DND-41 (cell line): ENCODE measurements at places on chromosomes 1 and 21.

DNA sequence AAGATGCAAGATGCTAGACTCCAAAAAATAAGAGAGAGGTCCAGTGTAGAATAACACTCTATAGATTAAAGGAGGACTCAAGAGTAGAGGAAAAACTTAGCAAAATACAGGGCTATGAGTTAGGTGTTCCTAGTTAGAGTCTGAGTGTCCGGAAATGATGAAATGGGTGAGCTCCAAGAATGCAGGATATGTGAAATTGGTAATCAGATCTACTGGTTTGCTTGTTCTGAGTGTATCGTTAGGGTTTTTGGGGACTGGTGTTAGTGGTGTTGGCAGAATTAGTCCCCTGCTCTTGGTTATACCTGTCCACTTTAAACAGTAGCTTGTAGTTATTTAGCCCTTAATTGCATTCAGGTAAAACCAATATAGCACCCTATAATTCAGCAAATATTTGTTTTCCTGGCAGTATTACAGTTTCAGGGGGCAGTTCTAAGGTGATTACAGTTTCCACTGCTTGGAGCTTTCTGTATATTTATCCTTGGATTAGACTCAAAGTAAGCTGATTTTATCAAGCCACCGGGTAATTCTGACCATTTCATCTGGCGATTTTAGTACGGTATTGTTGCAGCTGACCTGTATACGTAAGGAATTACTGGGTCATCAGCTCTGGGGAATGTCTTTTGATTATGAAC is 332.7 kb downstream of the CHRM3 start:
- DNase-seq = peak; percentile 58

DNA sequence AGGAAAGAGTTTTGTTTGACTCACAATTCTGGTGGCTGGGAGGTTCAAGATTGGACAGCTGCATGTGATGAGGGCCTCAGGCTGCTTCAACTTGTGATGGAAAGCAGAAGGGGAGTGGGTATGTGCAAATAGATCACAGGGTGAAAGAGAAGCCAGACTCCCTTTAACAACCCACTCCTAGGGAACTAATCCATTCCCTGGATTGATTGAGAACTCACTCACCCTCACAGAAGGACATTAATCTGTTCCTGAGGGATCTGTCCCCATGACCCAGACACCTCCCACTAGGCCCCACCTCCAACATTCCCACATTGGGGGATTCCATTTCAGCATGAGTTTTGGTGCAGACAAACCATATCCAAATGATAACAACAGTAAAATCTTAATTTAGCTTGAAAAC is 25.6 kb downstream of the UBE2T start:
- no peak for DNase-seq

GRCh38 chr1:230863449-230863848 is 4.9 kb downstream of the C1orf198 start:
- no peak for DNase-seq

- no peak for DNase-seq
These were observed 65.8 kb downstream of the AK5 start for GRCh38 chr1:77347646-77348045.

GRCh38 chr1:12620488-12620865 is 2.5 kb upstream of the DHRS3 start:
- DNase-seq = peak; percentile 73

GRCh38 chr1:145916745-145917144 is 1.8 kb downstream of the PEX11B start:
- DNase-seq = no peak

DNA sequence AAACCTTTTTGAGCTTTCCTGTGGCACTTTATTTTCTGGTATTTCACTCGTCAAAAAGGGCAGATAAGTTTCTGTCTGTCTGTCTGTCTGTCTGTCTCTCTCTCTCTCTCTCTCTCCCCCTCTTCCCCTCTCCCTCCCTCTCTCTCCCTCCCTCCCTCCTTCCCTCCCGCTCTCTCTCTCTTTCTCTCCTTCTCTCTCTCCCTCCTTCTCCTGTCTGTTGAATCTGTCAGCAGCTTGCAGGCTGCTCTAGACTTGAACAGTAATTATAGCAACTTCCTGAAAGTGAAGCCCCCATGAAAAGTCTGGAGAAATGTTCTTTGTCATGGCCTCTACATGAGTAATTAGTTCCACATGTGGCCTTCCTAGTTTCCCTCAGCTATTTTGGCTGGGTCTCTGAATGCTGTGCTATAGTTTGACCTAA is 275.2 kb upstream of the C1orf105 start:
- DNase-seq = no peak

DNA sequence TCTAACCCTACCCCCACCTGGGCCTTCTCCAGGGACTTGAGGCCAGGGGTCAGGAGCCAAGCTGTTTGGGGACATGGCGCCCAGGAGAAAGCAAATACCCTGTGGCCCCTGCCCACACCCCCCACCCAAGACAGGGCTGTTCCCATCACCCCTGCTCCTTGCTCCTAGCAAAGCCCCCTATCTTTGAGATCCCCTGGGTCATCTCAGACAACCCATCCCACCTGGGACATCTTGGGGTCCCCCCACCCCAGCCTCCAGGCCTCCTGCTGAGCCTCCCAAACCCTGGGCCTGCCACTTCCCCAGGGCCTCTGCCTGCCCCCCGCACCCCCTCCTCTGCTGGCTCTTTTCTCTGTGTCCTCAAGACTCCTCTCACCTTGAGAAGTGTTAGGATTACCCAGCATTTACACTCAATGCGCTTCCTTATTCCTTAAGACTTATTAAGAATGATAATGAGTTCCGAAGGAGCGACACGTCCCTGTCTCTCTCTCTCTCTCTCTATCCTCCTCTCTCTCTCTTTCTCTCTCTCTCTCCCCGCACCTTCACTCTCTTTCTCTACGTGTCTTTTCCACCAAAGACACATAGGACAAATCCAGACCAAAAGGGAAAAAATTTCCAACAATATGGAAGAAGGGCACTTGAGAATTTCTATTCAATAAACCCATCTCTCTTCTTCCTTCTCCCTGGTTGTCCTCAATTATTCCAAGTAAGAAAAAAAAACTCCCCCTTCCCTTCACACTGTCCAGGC is 7.2 kb downstream of the CASZ1 start:
- no peak for DNase-seq

GRCh38 chr1:31663622-31664452 is 19.2 kb upstream of the PEF1 start:
- DNase-seq = peak; percentile 57

- DNase-seq = no peak
These were observed 165.3 kb upstream of the UBE2U start for GRCh38 chr1:64038119-64038518.

- peak; percentile 71 for DNase-seq
These were observed 652 bp downstream of the ARL8A start for GRCh38 chr1:202143768-202144401.

DNA sequence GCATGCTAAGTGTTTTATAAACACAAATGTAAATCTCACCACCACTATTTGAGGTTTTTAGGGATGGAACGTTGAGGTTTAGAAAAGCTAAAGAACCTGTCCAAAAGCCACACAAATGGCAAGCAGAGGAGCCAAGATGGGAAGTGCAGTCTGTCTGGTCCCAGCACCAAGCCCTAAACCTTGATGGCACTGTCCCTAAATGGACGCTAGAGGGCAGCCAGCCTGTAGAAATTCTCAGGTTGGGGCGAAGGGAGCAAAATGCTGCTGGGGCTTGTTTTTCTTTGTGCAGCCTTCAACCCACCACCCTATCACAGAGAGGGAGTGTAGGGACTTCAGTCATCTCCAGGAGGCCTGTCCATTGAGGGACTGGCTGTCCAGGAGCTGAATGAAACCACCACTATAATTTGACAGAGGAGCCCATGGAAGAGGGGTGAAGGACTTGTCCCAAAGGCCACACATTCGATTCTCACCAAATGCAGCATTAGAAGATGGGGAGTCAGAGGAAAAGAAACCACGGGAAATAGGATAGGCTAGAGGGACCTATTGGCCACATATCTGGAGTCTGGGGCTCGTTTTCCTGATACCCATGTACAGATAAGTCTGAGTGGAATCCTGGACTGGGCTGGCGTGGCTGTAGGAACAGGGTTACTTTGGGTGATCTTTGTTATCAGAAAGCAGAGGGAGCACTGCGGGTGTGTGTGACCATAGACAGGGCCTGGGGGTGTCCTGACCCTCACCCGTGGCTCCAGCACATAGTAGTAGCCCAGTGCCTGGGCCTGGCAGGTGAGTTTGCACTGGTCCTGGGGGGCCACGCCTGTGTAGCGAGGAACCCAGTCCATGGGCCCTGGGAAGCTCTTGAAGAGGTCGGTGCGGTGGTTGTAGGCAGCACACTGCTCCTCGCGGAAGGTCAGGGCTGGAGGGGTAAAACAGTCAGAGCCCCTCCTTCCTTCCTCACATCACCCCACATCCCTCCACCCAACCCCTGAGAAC is 6.1 kb downstream of the ADAMTS4 start:
- peak; percentile 76 for DNase-seq
